ENCODE measurements at places on chromosomes 11 and 22. TPM values are rescaled to one million over a fixed set of nuclear protein-coding genes. Genes with fewer than 3 reads are reported as not detected.

DNA sequence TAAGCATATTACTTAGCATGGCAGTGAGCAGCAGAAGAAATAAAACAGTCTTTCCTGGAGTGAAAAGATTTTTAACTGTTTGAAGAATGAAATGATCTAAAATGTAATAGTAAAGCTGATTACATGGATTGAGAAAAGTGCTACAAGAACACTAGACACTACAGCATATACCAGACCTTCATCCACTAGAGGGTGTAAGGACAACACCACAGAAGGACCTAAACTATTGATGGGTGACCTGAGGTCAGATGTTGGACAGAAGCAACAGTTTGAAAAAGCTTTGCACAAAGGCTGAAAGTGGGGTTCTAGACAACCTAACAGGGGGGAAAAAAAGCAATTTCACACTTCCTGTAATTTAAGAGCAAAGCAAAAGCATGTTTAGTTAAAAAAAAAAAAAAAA lies 97.7 kb downstream of the RBFOX2 start:
- no peak for DNase-seq

GRCh38 chr11:118132385-118133151 lies 20.1 kb downstream of the SCN4B start:
- peak; percentile 39 for DNase-seq

Gene MS4A6E
- total RNA-seq, result 0.53 TPM

GRCh38 chr11:73950869-73951710 lies at the start of gene DNAJB13:
TSS of gene DNAJB13 (plus strand) at chr11:73951026. CDS start at chr11:73951070, 44 bp downstream.
- no peak for DNase-seq

Gene NFAM1
- total RNA-seq, result 6.6 TPM

Gene MTA2
- total RNA-seq, result 86.6 TPM

GRCh38 chr11:59960502-59961381 lies 3.1 kb upstream of the OOSP4A start:
- no peak for DNase-seq

- peak; percentile 86 for DNase-seq
These were observed at the start of gene ARHGAP42 for GRCh38 chr11:100687054-100687629. TSS of gene ARHGAP42 (plus strand) at chr11:100687288. CDS start at chr11:100687679, 391 bp downstream.

Gene TIMP3
- 560 TPM for total RNA-seq

DNA sequence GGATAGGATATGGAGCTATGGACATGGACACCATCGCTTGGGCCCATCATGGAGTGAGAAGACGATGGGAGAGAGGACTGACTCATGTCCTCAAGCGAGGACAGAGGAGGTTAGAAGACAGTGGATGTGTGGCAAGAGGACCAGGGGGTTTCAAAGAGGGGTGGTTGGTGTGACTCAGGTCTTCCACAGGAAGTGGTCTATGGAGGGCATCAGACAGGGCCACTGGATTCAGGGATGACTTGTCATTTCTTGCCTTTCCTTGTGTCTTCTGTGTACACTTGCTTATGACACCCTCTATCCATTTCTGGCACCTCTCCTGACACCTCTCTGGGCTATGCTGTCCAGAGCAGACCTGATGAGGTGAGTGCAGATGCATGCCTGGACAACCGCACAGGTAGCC lies 115.4 kb downstream of the OSBP2 start:
- DNase-seq, result no peak

Gene OR8A1
- not detected for total RNA-seq

Gene ACRV1
- total RNA-seq, result not detected

Gene LGALS12
- 9.2 TPM for total RNA-seq

Gene MAPK8IP2
- 2.4 TPM for total RNA-seq

GRCh38 chr11:76181371-76181770 lies 24.9 kb downstream of the WNT11 start:
- no peak for DNase-seq

Gene DENND6B
- 14.0 TPM for total RNA-seq

Gene GLYAT
- 2.6 TPM for total RNA-seq

- no peak for DNase-seq
These were observed 720 bp downstream of the FAM118A start for GRCh38 chr22:45310331-45310976.

GRCh38 chr22:44133901-44134571 lies 46.7 kb upstream of the PARVG start:
- peak; percentile 65 for DNase-seq

Gene VWCE
- 3.6 TPM for total RNA-seq

DNA sequence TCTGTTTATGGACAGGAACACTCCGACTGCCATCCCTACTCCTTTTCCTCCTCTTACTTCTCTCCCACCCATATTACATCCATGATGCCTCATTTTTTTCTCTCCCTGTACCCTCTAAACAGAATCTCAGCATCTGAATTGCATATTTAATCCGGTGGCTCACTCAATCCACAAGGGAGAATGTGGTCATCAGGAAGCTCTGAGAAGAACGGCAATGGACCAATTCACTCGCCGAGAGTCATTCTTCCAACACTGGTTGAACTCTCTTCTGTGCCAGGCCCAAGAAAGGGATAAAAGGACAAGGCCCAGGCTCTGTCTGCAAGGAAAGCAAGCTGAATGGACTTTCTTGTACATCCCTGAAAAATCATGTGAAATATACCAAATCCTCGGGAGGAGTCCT lies 15.9 kb downstream of the MAP6 start:
- no peak for DNase-seq

Gene PAMR1
- total RNA-seq, result 15.6 TPM

DNA sequence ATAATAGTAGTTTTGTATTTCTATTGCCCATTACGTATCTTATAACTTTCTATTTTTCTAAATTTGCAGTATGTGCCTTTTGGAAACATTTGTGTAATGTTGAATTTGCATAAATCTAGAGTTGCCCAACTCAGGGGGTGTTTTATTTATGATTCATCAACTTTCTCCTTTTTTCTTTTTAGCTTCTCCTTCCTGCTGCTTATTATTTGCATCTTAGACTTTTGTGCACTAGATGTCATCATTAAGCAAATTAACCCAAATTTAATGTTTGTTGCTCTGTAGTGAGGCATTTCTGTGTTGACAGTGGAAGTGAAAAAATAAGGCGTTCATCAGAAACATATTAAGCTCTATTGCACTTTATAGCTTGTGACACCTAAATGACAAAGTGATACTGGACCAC lies 56.2 kb upstream of the ZBED5 start:
- DNase-seq, result no peak

Gene INPP5J
- total RNA-seq, result 1.9 TPM

Gene OR10A5
- total RNA-seq, result not detected

Gene ENTHD1
- total RNA-seq, result 4.9 TPM

GRCh38 chr11:121323046-121323607 lies 30.6 kb downstream of the SC5D start:
- no peak for DNase-seq

Gene CNGA4
- total RNA-seq, result 0.31 TPM

- DNase-seq, result no peak
These were observed 421.8 kb downstream of the ETS1 start for GRCh38 chr11:128165572-128165971.

Gene MPST
- 36.4 TPM for total RNA-seq

DNA sequence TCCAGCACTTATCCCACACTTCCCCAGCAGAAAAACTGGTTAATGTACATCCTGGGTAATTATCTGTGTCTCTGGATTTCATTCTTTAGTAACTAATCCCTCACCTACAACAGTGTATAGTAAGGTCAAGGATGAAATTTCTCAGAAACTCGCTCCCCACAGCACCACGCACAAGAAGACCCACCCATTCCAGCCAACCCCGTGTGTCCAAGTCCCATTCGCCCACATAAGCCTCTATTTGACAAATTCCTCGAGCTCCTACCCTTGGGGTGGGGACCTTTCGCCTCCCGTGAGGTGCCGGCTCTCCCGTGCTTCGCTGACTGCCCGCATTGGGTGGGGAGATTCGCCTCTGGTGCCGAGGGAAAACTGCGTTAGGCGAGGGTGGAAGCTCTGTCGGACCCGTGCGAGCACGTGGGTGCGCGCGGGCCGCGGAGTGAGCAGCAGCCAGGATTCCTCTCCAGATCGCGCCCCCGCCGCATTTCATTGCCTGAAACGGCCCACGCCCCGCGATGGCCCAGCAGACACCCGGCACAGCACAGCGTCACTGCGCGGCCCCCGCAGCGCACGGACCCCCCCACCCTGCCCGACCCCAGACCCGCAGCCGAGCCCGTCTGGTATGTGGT lies 866 bp downstream of the EXPH5 start:
- DNase-seq, result peak; percentile 64

DNA sequence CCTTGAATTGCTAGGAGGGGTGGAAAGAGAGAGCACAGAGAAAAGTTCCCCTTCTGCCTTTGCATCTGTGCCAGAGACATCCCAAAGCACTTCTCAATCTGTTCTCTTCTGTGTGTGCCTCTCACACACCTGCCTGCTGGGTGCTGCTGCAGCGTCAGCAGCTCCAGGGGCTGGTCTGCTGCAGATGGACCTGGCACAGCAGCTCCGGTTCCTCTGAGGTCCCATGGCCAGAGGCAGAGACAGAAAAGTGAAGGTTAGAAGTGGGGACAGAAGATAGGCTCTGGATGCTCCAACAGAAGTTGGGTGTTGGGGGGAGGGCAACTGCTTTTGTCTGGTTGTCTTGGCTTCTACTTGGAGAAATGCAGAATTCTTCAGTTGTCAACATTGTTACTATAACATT lies 48.9 kb upstream of the KIRREL3 start:
- no peak for DNase-seq

Gene MED15
- total RNA-seq, result 130 TPM

Gene RAG1
- 0.67 TPM for total RNA-seq

DNA sequence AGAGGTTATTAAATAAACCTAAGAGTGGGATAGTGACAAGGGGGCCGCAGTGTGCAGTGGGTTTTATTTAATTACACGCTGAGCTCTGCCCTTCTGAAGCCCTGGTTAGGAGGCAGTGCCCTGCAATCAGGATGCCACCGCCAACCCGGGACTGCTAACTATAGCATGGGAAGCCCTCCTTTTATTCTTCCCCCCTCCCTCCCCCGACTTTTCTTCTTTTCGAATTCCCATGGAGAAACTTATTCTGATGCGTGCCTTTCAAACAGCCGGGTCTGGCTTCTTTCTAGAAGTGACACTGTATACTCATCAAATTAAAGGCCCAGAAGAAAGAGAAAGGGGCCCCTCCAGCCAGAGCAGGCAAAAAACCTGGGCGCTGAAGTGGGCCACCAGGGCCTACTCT lies 91.3 kb upstream of the ANO1 start:
- no peak for DNase-seq

GRCh38 chr11:102061276-102061675 lies 14.0 kb downstream of the CFAP300 start:
- DNase-seq, result no peak

Gene KCNJ1
- total RNA-seq, result 0.13 TPM

GRCh38 chr11:1017269-1018005 lies 19.1 kb downstream of the MUC6 start:
- no peak for DNase-seq

- DNase-seq, result no peak
These were observed 9.0 kb upstream of the APOBEC3H start for GRCh38 chr22:39087881-39088684.

GRCh38 chr11:83008581-83008923 lies 63.1 kb downstream of the RAB30 start:
- no peak for DNase-seq

Gene PIH1D2
- 1.8 TPM for total RNA-seq

DNA sequence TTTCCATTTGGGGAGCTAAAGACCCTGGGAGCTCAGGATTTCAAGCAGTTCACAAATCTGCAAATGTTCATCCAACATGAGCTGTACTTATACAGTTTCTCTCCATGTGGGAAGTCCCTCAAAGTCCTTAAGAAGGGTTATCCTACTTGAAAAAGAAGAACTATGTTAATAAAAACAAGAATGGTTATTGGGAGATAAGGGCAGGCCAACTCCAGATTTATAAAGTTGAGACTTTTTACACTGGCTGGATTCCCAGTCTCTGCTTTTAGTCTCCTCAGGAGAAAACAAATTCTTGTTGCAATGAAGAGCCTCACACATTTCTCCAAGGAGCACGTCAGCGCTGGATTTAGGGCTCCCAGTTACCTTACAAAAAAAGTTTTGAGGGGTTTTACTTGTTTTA lies 34.2 kb upstream of the CTTN start:
- DNase-seq, result no peak

DNA sequence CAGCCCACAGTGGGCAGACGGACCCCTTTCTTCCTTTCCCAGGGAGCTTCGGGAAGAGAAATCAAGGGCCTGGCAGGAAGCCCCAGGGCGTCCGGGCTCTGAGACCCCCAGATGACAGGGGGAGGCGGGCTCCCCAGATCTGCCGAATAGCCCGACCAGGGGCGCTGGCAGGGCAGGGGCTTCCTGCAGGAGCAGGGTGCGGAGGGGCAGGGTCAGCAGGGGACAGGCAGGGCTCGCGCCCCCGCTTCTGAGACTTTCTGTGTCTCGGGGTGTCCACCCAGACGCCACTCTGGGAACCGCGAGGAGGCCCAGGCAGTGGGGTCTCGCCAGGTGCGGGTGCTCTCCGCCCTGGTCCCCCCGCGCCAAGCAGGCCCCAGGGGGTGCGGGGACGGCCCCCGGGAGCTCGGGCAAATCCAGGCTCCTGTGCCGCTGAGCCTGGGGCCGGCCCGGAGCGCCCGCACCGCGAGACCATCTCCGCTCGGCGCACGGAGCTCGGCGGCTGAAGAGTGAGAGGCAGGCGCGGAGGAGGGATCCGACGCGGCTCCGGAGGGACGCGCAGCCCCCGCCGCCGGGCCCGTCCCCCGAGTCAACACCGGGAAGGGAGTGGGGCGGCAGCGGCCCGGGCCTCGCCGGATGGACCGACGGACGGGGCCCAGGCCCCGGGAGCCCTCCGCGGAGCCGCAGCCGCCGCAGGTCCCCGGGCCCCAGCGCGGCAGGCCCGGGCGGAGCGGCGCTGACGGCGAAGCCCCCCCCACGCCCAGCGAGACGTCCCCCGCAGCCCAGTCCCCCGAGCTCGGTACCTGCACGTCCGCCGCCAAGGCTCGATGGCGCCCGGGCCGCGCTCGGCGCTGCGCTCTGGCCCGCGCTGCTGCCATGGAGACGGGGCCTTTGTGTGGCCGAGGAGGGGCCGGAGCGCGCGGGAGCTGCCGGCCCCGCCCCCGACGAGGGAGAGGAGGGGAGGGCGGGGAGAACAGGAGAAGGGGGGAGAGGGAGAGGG lies at the start of gene PLXNB2:
Gene PLXNB2, minus strand, starts transcription at position 894 of the 997 bp plus-strand sequence. CDS start 17,062 bp downstream, outside the sequence.
- peak; percentile 88 for DNase-seq

- peak; percentile 83 for DNase-seq
These were observed at the start of gene MMP11 for GRCh38 chr22:23772649-23773473. TSS of gene MMP11 (plus strand) at chr22:23772849. CDS start at chr22:23772871, 22 bp downstream.

Gene TREH
- not detected for total RNA-seq

Gene OR51I1
- total RNA-seq, result not detected

All from sciatic nerve (tissue), 2 donors.